ENCODE measurements at places on chromosomes 2 and 18.

DNA sequence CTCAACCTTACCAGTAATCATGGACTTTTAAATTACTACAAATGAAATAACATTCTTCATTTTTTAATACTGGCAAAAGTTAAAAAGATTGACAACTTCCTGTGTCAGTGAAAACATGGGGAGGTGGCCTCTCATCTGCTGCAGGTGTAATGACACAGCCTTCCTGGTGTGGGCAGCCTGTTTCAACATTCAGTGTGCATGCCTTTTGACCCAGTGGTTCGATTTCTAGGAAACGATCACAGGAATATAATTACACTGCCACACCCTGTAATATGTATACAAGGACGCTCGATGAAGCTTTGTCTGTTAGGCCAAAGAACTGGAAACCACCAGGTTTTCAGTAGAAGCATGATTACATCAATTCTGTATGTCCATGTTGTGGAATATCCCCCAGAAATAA is 68.7 kb downstream of the MTHFD2 start:
- no peak for DNase-seq

- DNase-seq: no peak
These were observed 151.2 kb upstream of the CCDC68 start for GRCh38 chr18:55110436-55110835.

- DNase-seq: no peak
These were observed 167.4 kb downstream of the EIPR1 start for GRCh38 chr2:3210257-3210656.

DNA sequence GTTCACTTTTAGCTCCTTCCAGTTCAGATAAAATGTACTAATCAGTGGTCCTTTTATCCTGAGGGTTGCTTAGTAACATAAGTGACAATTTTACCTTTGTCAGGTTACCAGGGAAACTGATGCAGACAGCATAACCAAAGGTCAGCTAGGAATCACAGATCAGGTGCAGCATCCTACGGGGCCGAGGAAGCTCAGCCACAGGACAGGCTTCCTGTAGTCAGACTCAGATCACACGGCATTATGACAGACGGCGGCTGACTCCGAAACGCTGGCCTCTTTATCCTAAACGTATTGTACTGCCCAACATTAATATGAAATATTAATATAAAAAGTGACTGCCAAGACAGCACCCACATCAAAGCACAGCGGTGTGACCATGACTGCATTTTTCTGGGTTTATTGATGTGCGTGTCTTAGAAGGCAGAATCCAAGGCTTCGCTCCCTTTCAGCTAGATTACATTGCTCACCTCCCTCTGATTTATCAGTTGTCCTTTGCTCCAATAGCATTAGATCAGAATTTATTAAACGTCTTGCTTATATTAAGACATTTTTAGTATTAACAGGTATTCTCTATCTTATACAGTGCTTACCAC is 444.5 kb downstream of the CMPK2 start:
- DNase-seq: no peak

DNA sequence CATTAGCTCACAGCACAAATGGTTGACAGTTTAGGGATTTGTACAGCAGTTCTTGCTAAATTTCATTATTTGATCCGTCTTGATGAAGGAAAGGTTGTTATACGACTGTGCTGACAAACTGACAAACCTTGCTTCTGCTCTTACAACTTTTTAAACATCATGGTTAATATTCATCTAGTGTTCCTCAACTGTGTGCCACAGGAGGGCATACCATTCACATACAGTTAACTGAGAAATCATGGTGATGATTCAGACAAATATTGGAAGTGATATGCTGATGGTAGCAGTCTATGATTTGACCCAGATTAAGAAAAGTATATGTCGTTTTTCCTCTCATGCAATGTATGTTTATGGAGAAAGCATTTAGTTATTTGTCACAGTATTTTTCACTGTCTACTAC is 129.8 kb upstream of the FSIP2 start:
- no peak for DNase-seq

- DNase-seq: no peak
These were observed 717.7 kb upstream of the FAM98A start for GRCh38 chr2:34316788-34317187.

DNA sequence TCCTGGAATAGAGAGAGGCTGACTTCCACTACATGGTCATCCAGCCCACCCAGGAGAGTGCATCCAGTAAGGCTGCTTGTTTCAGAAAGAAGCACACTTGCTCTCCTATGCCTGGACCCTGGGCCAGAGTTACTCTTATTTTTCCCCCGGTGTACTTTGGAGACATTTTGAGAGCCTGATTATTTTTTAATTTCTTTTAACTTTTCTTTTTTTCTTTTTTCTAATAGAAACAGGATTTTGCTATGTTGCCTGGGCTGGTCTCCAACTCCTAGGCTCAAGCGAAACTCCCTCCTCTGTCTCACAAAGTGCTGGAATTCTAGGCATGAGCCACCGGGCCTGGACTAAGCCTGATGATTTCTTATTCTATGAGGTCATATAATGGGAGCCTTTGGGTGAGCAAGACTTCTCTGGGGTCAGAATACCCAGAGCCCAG is 62.2 kb downstream of the RPL37A start:
- no peak for DNase-seq

- DNase-seq: no peak
These were observed 80.2 kb upstream of the COL3A1 start for GRCh38 chr2:188893972-188894371.

- DNase-seq: no peak
These were observed 57.3 kb downstream of the HK2 start for GRCh38 chr2:74891136-74891764.

DNA sequence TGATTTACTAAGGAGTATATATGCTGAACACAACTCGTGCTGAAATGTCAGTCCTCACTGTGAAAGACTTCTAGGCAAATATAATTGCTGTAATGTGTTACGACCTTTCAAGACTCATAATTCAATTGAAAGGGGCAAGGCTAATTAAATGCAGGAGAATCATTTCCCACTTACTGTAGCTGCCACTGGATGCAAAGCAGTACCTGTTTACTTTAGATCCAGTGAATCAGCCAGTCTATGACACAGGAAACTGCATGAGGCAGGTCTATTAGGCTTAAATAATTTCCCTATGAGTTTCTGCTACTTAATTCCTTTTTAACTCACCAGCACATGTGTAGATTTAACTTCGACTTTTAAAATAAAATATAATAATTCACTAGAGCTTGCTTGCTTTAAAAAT is 125.6 kb downstream of the CTNNA2 start:
- DNase-seq: no peak

- no peak for DNase-seq
These were observed 209.3 kb downstream of the EIPR1 start for GRCh38 chr2:3168230-3168891.

Data from putamen (tissue), 1 donor.